ENCODE measurements at places on chromosomes 3 and 15.

GRCh38 chr3:192219926-192220325 is 507.4 kb downstream of the FGF12 start:
- no peak for DNase-seq

DNA sequence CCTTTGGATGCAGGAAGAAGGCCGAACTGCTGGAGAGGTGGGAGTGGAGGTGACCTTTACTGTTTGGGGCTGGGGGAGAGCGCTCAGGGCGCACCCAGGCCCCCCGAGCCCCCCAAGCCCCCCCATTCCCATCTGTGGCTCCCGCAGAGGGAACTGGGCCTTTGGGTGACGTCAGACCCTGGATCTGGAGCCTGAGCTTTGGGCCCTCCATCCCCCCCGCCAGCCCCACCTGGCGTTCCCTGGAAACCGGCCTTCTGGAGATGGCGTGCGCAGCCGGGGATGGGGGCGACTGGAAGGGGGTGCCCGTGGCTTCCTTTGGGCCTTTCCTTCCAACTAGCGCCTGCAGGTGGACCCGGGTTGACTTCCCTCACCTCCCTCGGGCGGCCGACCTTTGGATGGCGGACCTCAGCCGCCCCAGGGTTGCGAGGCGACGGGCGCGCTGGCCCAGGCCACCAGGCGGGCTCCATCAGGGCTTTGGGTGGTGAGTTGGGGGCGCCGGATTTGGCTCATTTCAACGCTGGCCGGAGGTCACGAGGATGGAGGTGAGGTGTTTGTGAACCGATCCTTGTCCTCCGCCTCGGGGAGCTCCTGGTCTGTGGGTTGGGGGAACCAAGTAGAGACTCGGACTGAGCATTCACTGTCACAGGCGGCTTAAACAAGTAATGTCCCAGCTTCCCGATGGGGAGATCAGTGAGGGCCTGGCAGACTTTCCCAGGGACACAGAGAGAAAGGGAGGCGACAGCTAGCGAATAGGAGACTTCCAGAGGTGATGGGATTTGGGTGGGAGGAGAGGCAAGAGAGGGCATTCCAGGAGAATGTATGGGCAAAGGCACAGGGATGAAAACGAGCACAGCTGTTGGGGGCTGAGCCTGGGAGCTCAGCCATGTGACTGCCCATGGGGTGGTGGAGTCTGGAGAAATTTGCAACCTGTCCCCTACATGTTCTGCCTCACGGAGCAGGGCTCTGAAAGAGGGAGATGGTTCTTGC is 709 bp downstream of the SCAMP5 start:
- no peak for DNase-seq

- no peak for DNase-seq
Measured at GRCh38 chr15:39667382-39668127, 86.7 kb downstream of the THBS1 start.

GRCh38 chr3:32454731-32455608 is 47.7 kb downstream of the CMTM6 start:
- no peak for DNase-seq

All from lung microvascular endothelial cell (primary cell).